Prostate gland (tissue), 2 donors: ENCODE measurements at places on chromosomes 7 and 10. TPM values are rescaled to one million over a fixed set of nuclear protein-coding genes. Genes with fewer than 3 reads are reported as not detected.

GRCh38 chr10:91513598-91514424 lies 103.7 kb downstream of the HECTD2 start:
- DNase-seq, result no peak

PRKAR2B gene
- 12.4 TPM for total RNA-seq

DNA sequence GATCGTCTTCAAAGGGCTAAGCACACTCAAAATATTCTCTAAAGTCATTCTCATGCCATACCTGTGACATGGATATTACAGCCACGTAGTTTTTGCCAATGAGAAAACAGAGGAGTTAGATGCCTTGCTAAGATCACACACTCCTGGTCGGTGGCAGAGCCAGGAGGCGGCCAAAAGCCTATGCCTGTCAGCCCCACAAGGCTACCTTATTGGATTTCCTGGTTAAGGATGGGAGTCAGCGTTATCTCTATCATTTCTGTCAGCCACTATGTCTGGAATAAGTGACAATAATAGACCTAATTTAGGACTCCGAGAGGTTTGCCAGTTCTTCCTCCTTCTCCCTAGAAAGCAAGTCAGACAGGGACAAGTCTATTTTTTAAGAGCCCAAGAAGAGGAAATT lies 250.8 kb downstream of the TRIL start:
- no peak for DNase-seq

DNA sequence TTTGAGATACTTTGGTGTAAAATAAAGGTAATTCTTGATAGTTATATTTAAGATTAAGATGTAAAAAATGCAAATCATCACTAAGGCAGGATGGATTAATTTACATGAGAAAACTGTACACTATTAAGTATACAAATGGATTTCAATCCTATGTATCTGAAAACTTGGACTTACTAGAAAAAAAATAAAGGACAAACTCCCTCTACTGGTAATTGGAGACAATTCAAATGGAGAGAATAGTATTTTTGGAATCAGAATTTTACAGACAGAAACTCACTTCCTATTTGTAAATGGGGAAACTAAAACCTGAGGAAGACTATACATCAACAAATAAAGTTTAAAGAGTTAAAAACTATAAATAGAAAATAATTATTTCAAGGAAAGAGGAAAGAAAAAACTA lies 62.6 kb downstream of the CUL2 start:
- no peak for DNase-seq

- DNase-seq, result no peak
Measured at GRCh38 chr7:91609525-91609924, 271.0 kb downstream of the MTERF1 start.

TAS2R16 gene
- not detected for total RNA-seq

NUTM2E gene
- 0.57 TPM for total RNA-seq

EBF3 gene
- total RNA-seq, result 1.5 TPM

DNA sequence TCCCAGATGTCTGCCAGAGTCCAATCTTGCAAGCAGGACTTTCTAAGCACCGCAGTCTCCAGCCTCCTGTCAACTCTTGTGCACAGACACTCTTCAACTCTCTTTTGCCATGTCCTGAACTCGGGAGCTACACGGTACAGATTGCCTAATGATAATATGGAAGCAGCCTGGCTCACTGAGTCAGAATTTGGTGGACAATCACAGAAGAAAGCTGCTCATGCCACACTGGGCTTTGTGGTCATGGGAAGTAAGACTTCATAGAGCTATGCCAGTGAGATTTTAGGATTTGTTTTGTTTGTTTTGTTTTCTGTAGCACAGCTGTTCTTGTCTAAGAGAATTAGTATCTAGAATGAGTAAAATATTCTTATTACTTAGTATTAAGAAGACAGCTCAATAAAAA lies 144.1 kb upstream of the PRSS58 start:
- DNase-seq, result no peak

IPMK gene
- 2.6 TPM for total RNA-seq

MUC12 gene
- total RNA-seq, result 4.0 TPM

DNA sequence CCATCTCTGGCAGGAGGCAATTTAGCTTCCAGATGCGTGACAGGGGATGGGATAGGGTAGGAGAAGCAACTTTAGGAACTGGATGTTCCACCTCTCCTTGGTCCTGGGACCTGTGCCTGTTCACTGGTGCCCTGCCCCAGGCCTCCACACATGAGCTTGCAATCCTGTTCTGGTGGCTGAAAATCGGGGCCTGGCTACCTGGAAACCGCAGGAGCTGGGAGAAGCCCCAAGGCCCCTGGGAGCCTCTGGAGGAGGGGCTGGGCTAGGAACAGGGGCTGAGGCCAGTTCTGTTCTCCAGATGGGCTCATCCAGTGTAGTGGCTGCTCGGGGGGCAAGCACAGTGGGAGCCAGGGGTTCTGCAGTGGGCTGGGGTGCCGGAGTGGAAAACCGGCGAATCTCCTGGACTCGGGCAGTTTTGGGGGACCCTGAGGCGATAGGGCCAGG lies 5.3 kb upstream of the MYOZ1 start:
- no peak for DNase-seq
